ENCODE measurements at places on chromosomes 5 and 9. TPM values are rescaled to one million over a fixed set of nuclear protein-coding genes. Genes with fewer than 3 reads are reported as not detected.

GRCh38 chr5:168135897-168136296 lies 155.5 kb upstream of the WWC1 start:
- DNase-seq = no peak

DNA sequence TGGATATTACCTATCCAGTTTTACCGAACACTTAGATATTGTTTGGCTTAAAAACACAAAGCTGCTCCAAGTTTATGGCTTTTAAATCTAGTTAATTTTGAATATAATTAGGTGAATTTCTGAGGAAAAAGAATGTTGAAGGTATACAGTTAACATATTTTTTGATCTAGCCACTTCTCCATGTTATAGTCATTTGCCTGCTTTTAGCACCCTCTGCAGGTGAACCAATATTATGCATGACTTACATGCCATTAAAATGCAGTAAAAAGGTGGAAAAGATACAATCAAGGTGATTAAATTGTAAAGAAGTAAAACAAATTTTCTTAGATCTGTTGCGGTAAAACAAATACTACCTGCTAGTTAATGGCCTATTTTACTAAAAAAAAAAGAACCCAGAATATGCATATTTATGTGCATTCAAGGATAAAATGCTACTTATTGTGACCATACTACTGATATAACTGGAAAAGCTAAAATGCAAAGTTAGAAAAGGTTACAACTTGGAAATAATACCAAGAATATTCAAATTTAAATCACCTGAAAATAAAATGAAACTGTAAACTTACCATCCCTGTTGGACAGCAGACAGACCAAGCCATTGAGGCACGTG lies 132.1 kb downstream of the AP3B1 start:
- DNase-seq = peak; percentile 44

DNA sequence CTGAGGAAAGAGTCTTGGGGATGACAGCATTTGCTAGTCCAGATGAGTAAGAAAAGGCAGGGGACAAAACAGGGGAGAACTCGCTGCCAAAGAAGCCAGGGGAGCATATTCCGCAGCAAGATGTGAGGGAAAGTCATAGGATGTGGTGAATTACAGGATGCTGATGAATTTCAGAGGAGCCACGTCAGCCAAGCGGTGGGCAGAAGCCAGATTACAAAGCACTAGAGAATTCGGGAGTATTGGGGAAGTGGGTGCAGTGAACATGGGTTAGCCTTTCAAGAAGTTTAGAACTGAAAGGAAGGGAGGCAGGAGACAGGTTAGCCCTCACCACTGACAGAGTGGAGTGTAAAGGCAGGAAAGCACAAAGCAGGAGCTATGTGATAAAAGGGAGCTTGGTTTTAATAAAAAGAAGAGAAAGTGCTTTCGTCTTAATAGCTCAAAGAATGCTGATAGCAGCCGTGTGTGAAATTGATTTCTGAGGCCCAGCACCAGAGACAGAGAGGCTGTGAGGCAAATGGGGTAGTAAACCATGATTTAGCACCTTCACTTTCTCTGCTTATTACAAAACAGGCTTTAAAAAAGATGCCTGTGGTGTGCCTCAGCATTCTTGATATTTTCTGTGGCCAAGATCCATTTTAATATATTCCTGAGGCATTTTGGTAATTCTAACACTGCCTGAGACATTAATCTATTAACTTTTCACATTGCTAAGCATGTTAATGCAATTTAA lies 16.9 kb downstream of the ADAMTSL1 start:
- DNase-seq = peak; percentile 99

The RALGDS gene
- total RNA-seq = 12.2 TPM

- DNase-seq = peak; percentile 49
Measured at GRCh38 chr9:36873247-36873875, 160.7 kb downstream of the PAX5 start.

The GNAQ gene
- 63.6 TPM for total RNA-seq
